Spleen (tissue), 13 donors: ENCODE measurements at places on chromosomes 7 and 10. TPM values are rescaled to one million over a fixed set of nuclear protein-coding genes. Genes with fewer than 3 reads are reported as not detected.

DNA sequence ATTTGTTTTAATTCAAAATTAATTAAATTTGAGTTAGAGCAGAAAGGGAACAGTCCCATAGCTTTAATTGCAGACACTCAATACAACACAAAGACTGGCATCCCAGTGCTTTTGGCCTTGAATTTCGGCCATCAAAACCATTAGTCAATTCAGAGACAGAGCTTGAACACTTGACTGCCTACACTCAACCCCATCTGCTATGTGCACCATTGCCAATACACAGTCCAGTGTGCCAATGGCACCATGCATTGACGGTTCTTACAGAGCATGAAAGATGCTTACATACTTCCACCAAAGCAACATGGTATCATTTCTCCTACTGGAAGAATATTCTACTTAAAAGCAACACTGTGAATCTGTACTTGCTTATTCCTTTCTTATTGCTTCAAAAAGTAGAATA lies 43.6 kb upstream of the LRRTM3 start:
- no peak for DNase-seq
- no peaks in the 10 kb centered on the region for H3K4me1 ChIP-seq
- H3K36me3 ChIP-seq: no peaks in the 10 kb centered on the region
- H3K4me3 ChIP-seq: no peak overlapping the region

DNA sequence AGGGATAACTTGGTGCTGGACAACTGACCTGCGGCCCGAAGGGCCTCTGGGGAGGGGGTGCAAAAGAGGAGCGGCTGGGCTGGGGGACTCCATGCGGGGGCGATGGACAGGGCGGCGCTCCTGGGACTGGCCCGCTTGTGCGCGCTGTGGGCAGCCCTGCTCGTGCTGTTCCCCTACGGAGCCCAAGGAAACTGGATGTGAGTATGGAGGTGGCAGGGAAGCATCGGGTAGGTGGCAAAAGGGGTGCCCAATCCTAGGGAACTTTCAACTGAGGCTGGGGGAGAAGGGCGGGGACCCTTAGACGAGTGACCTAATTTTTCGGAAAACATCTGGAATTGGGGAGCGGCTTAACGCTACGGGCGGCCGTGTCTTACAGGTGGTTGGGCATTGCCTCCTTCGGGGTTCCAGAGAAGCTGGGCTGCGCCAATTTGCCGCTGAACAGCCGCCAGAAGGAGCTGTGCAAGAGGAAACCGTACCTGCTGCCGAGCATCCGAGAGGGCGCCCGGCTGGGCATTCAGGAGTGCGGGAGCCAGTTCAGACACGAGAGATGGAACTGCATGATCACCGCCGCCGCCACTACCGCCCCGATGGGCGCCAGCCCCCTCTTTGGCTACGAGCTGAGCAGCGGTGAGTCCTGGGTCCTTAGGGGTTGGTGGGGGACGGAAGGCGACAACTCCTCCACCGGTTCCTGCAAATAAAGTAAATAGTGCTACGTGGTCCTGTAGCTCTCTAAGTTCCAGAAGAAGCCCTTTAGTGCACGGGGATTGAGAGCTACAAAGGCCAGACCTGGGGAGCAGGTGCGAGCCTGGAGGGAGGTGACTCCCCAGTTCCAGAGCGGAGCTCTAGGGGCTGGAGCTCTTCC lies 622 bp downstream of the WNT16 start:
- peak; percentile 87 for DNase-seq
- peak overlapping the region; percentile 33 for H3K27ac ChIP-seq
- H3K4me3 ChIP-seq: peak overlapping the region; percentile 76
- H3K27me3 ChIP-seq: peaks cover 64% of the 10 kb centered on the region
- no peaks in the 10 kb centered on the region for H3K36me3 ChIP-seq

NDUFA5 gene
- total RNA-seq: 60.5 TPM

TLX1 gene
- total RNA-seq: 71.2 TPM

DNA sequence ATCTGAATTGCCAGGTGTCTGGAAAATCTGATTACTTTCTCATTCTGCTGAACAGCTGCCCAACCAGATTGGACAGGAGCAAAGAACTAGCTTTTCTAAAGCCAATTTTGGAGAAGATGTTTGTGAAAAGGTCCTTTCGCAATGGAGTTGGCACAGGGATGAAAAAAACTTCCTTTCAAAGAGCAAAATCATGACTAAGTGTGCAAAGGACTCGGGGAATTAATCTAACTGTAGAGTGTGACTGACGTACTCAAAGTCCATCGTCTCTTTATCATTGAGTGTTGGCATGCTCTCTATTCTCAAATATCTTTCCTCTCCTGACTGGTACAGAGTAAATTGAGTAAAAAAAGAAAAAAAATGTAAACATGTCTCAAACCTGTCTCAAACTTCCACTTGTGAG lies 3.3 kb downstream of the NPS start:
- H3K36me3 ChIP-seq: no peaks in the 10 kb centered on the region
- no peaks in the 10 kb centered on the region for H3K27me3 ChIP-seq
- H3K4me1 ChIP-seq: no peaks in the 10 kb centered on the region
- no peak overlapping the region for H3K27ac ChIP-seq

- DNase-seq: peak; percentile 41
- H3K4me1 ChIP-seq: no peaks in the 10 kb centered on the region
- H3K4me3 ChIP-seq: no peak overlapping the region
- H3K27me3 ChIP-seq: peaks cover 2% of the 10 kb centered on the region
- H3K36me3 ChIP-seq: no peaks in the 10 kb centered on the region
Observed at GRCh38 chr7:159151231-159151630, 6.6 kb upstream of the VIPR2 start.

DNA sequence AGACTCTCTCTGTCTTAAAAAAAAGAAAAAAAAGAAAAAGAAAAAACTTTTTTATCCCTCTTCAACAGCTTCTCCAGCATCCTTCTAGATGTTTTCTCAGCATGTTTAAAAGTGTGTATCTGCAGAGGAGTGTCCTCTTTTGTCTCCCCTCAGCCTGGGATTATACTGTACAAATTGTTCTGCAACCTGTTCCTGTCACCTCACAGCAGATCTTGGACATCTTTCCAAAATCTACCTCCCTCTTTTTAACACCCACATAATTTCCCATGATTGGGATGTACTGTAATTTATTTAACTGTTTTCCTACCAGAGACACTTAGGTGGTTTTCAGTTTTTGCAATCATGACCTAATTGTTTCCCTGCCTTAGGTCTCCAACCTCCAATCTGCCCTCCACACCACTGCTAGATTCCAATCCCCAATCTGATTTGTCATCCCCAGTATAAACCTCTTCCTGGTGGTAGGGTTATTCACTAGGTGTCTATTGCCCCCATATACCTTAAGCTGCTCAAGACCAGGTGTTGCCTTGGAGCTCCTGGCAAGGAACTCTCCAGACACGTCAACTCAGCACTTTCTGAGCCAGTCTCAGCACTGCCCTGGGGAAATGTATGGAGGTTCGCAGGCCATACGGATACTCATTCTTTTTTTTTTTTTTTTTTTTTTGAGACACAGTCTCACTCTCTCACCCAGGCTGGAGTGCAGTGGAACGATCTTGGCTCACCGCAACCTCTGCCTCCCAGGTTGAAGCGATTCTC lies 17.6 kb upstream of the DDIT4 start:
- H3K4me1 ChIP-seq: peaks cover 91% of the 10 kb centered on the region
- no peak for DNase-seq
- H3K36me3 ChIP-seq: no peaks in the 10 kb centered on the region

SFTPA2 gene
- total RNA-seq: 0.39 TPM

DNA sequence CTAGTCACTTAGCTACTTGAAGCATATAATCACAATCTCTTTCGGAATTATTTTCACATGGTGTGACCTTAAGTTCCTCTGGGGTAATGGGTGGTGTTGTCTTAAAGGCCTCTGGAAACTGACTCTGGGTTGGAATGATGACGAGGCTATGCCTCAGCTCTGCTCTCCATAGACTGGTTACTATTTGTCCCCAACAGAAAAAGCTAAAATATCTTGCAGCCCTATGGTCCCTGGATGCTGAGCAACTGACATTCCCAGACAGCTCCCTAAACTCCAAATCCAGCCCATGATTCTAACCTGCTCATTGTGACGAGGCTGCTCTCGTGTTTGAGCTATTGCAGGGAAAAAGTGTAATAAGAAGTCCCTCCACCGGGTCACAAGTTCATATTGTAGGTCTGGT lies 51.6 kb downstream of the HBP1 start:
- no peaks in the 10 kb centered on the region for H3K27me3 ChIP-seq
- no peak overlapping the region for H3K4me3 ChIP-seq
- no peak overlapping the region for H3K27ac ChIP-seq
- no peak for DNase-seq
- no peaks in the 10 kb centered on the region for H3K36me3 ChIP-seq
- H3K4me1 ChIP-seq: no peaks in the 10 kb centered on the region

VSTM4 gene
- 2.5 TPM for total RNA-seq

- no peaks in the 10 kb centered on the region for H3K36me3 ChIP-seq
- no peak overlapping the region for H3K27ac ChIP-seq
- no peaks in the 10 kb centered on the region for H3K27me3 ChIP-seq
- H3K4me3 ChIP-seq: no peak overlapping the region
Observed at GRCh38 chr10:78955206-78955605, 113.6 kb upstream of the ZMIZ1 start.

CPA4 gene
- 0.79 TPM for total RNA-seq

DNA sequence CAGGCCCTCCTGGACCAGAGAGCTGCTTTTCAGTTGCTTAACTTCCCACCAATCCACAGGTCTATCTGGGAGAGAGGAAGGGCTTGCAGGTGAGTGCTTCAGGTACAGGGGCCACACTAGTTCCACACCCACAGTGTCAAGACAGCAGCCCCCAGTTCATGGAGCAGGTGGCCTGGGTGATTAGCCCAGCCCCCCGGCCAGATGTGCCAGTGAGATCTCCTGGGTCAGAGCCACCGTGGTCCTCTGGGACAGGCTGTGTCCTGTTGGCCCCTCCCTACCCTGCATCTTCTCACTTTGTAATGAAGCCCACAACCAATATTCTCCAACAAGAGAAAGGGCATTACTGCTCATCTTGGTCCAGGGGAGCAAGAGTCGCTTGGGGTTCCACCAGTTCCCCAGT lies 30.6 kb downstream of the DRGX start:
- no peak overlapping the region for H3K4me3 ChIP-seq
- peaks cover 4% of the 10 kb centered on the region for H3K4me1 ChIP-seq
- no peaks in the 10 kb centered on the region for H3K36me3 ChIP-seq
- DNase-seq: no peak
- H3K27ac ChIP-seq: no peak overlapping the region
- H3K27me3 ChIP-seq: no peaks in the 10 kb centered on the region

BRAF gene
- total RNA-seq: 50.1 TPM

DNA sequence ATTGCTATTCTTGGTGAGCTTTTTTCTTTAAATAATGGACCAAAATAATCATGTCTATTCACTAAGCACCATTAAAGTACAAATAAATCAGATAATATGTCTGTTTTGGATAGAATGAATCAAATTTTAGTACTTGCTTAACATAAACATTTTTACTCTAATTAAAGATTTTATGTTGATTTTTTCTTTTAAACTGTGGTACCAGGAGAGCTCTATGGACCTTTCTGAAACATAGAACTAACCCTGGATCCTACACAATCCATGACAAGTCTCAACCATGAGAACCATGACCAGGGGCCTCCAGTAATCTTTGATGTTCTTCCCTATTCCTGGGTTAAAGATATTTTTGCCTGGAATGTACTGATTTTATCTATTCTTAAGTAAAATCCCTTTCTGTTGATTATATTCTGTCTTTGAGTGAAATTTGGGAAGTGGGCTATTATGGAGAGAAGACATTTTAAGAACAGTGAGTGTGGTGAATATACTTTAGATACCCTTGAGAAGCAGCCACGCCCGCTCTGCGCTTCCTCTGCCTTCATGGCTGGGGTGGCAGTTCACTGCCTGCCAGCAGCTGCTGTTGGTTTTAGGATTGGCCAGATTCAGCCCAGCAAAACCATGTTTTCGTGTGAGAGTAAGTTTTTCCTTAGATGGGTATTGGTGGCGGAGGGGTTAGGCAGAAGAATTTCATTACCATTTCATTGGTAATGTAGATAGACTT lies 42.2 kb upstream of the BHLHA15 start:
- H3K36me3 ChIP-seq: no peaks in the 10 kb centered on the region
- no peaks in the 10 kb centered on the region for H3K4me1 ChIP-seq
- no peak for DNase-seq
- H3K27me3 ChIP-seq: no peaks in the 10 kb centered on the region
- no peak overlapping the region for H3K4me3 ChIP-seq
- no peak overlapping the region for H3K27ac ChIP-seq

- DNase-seq: no peak
- no peaks in the 10 kb centered on the region for H3K36me3 ChIP-seq
- no peak overlapping the region for H3K27ac ChIP-seq
- no peaks in the 10 kb centered on the region for H3K27me3 ChIP-seq
- H3K4me3 ChIP-seq: no peak overlapping the region
Observed at GRCh38 chr10:3502673-3503072, 282.3 kb downstream of the KLF6 start.

GRCh38 chr7:94477878-94478277 lies 31.7 kb upstream of the CASD1 start:
- no peak for DNase-seq
- no peaks in the 10 kb centered on the region for H3K27me3 ChIP-seq
- no peak overlapping the region for H3K27ac ChIP-seq
